Activated CD4-positive, alpha-beta T cell treated with anti-CD3 and anti-CD28 coated beads, Interleukin-2, amount 50 U/mL, for 4 hours (primary cell): ENCODE measurements at places on chromosomes 11 and 22.

DNA sequence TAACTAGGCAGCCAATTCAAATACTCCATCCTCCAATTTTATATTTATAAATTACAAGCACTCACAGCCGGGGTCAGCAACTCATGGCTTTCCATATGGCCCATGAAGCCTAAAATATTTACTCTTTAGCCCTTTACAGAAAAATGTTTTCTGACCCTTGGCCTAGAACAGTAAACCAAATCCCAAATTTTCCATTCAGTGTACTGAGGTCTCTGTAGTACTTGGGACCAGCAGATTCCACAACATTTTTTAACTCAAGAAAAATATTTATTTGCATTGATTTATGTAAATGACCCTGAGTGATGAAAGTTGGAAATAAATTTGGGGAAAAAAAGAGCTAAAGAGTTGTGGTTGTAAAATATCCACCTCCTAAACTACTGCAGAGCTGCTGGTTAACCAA is 82.6 kb downstream of the SLC1A2 start:
- DNase-seq = no peak

GRCh38 chr11:112195951-112196351 is 20.6 kb downstream of the BCO2 start:
- no peak for DNase-seq

DNA sequence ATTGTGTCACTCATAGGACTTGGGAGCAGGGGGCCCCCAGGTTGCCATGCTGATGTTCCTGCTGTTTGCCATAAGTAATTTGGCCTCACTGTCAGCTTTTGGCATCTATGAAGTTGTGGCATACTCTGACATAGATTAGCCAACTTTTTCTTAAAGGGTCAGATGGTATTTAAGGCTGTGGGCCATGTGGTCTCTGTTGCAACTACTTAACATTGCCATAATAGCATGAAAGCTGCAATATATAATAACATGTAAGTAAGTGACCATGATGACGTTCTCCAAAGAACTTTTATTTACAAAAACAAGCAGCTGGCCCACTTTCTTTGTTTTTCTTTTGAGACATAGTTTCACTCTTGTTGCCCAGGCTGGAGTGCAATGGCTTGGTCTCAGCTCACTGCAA is 2.2 kb upstream of the TMEM216 start:
- DNase-seq = no peak

GRCh38 chr11:2870460-2870859 is 15.1 kb downstream of the CDKN1C start:
- DNase-seq = no peak

DNA sequence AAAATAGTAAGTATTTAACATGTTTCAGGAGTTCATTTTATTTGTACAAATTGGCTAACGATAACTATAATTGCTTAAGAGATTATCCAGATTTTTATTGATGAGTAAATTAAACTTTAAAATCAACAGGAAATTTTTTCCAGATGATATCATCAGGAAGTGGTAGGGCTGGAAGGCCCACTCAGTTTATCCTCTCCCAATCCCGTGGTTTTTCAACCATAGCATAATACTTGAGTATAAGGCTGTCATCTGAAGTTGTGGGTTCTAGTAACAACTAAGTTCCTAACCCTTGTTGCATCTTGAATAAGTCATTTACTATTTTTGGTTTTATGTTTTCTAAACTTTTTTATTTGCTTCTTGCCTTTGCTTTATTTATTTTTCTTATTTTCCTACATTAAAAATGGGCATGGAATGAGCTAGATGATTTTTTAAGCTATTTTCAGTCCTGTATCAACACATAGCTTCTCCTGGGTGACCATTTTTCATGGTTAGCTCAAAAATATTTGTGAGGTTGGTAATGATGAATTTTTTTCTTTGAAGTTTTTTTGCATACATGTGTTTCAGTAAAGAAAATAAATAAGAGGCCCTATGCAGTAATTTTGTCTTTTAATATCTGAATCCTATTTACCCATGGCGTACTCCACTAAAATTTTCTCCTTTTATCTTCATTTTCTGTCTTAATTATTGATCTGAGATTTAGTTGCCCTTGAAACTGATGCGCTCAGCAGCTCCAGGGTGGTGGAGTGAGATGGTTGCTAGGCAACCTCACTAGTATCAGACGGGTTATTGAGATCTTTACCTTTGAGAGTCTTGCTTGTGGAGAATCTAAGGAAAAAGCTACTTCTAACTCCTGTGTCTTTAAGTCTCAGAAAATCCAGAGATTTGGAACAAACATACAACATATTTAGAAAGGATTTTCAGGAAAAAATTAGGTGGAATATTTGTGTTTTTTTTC is 452.0 kb upstream of the CCDC179 start:
- DNase-seq = no peak

- DNase-seq = no peak
Measured at GRCh38 chr11:41306431-41306830, 153.0 kb downstream of the LRRC4C start.

DNA sequence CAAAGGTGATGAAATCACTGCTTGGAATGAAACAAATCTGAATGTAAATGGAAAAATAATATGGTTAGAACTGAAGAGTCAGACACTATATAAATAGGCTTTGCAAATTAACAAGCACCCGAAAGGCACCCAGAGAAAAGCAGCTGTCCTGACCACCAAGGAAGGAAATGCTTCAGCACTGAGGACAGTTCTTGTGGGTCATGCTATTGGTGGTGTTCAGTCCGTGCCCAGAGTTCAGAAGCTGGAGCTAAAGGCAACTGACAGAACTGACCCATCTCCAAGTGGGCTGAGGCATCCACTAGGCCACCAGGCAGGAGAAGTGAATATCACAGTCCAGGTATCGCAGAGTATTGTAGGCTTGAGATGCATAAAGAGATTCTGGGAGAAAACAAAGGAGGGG is 208.9 kb downstream of the OPCML start:
- no peak for DNase-seq

- DNase-seq = no peak
Measured at GRCh38 chr22:30185129-30185528, 61.4 kb downstream of the LIF start.

GRCh38 chr22:24330636-24331035 is 60.0 kb downstream of the SPECC1L start:
- DNase-seq = no peak

- no peak for DNase-seq
Measured at GRCh38 chr11:114156131-114156581, 96.6 kb downstream of the ZBTB16 start.

DNA sequence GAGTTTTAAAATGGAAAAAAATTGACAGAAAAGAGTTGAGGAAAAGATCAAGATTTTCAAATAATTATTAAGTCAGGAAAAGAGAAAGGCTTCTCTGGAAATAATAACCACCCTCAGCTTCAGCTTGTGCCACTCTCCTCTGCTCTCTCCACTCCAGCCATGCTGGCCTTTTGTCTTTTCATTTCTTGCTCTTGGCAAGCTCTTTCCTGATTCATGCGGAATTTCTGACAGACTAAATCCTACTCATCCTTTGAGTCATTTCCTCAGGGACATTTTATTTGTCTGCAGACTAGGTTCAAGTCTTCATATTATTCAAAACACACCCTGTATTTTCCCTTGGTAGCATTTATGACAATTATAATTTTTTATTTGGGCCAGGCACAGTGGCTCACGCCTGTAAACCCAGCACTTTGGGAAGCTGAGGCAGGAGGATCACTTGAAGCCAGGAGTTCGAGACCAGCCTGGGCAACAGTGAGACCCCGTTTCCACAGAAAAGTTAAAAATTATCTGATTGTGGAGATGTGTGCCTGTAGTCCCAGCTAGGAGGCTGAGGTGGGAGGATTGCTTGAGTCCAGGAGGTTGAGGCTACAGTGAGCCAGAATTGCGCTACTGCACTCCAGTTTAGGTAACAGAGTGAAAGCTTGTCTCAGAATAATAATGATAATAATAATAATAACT is 7.8 kb upstream of the P4HA3 start:
- DNase-seq = no peak

- no peak for DNase-seq
Measured at GRCh38 chr22:48663297-48663696, 1164.4 kb downstream of the BRD1 start.

DNA sequence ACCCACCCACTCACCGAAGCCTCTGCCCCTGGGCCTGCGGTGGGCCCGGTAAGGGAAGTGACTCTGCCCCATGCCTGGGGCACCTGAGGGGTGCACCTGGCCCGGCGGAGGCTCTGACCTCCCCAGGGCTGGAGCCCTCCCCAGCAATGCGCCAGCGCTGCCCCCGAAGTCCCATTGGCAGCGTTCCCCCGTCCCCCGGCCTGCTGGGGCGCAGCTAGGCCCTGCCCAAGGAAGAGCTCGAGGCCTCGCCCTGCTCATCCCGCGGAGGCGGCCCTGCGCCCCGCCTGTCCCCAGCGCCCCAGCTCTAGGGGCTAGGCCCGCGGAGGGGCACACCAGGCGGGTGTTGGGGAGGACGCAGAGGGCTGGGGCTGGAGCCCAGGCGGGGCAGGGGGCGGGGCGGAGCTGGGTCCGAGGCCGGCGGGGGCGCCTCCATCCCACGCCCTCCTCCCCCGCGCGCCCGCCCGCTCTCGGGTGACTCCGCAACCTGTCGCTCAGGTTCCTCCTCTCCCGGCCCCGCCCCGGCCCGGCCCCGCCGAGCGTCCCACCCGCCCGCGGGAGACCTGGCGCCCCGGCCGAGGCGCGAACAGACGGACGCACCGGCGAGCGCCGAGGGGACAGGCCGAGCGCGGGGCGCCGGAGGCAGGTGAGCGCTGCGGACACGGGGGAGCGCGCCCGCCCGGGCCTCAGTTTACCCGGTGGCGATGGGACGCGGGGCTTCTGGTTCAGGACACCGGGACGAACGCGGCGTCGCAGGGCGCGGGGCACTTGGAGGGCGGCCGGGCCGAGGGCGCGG is at the start of gene EPS8L2:
Gene EPS8L2, plus strand, starts transcription at position 586 of the 793 bp plus-strand sequence. CDS start 3,177 bp downstream, outside the sequence.
- DNase-seq = no peak

DNA sequence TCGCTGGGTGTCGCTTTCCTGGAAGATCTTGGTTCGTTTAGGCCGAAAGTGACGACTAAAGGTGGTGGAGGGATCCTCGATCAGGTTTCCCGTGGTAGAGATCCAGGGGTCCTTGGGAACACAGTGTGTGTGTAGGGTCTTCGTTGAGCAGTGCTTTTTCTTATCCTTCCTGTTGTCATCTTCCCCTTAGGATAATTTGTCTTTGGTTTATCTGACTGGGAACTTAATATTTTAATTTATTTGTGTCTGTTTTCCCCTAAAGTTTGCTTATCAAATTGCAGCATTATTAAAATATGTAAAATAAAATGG is 403 bp downstream of the RBM7 start:
- DNase-seq = no peak

DNA sequence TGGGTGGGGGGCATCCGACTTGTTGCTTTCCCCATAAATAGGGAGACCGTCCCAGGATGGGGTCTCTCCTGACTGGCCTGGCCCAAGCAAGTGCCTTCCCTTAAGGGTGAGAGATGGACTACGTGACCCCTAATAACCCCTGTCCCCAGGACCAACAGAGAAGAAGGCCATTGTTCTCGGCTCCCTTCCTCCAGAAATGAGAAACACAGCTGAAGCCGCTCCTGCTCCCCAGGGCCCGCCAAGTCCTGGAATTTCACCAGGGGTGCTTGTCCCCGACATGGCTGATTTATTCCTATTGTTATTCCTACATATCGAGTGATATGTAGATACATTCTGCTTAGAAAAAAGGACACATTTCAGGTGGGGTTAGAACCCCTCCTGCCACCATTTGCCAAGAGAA is 100.8 kb downstream of the TP53I11 start:
- no peak for DNase-seq

DNA sequence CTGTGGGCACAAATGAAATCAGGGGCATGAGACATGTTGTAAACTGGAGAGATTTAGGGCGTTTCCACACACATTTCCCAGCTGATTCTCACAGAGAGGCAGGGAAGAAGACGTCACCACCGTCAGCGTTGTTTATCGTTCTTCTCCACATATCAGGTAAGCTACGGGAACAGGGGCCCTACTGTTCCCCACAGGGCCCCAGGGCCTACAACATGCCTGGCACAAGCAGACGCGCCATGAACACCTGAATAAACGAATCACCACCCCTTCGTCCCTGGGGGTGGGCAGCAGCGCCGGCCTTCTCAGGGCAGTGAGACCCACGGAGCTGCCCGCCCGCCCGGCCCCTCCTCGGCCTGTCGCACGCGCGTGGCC is 342 bp downstream of the EFCAB6 start:
- no peak for DNase-seq

DNA sequence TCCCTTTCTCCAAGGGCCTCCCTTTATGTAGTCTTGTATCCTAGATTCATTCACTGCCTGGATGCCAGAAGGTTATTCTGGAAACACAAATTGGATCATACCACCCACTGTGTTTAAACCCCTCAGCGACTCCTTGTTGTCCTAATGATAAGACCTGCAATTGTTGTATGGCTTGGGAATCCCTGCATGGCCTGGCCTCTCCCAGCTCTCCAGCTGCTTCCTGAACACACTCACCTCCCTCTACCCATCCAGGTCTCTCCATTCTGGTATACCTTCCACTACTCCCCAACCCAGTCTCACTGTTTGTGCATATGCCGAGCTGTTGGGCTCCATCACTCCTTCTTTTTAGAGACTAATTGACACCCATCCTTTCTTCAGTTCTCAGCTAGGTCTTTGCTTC is 124.3 kb upstream of the ALX4 start:
- no peak for DNase-seq

DNA sequence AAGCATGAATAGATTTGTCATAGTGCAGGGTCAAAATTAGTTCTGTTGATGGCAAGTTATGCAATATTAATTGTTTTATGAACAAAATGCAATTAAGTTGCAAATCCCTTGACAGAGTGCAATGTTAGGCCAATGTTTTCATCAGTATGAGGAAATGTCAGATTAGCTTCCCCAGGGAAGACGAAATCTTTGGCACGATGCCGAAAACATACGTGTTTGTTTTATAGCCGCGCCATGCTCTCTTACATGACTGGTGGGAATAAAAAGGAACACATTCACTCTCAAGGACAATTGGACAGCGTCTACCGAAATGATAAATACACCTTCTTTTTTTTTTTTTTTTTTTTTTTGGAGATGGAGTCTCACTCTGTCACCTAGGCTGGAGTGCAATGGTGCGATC is 27.0 kb downstream of the MFNG start:
- DNase-seq = no peak

DNA sequence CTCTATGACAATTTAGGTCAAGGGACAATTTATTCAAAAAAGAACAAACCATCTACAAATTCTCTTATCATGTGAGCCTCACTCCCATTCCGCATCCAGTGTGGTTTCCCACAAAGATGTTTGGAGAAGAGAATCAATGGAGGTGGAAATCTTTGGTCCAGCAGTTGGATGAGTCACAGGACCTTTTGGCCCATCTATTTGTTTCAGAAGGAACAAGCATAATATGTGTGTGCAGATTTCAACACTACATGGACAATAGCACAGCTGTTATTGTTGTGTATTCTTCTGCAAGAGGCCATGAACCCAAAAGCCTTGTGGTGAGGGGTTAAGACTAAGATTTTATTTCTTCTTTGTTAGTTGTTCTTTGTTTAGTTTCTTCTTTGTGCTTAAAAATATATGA is 61.6 kb downstream of the OR10A6 start:
- DNase-seq = no peak

- no peak for DNase-seq
Measured at GRCh38 chr22:22714600-22715335, 70.4 kb downstream of the GGTLC2 start.

GRCh38 chr11:30344085-30344484 is 21.2 kb downstream of the ARL14EP start:
- DNase-seq = no peak

- DNase-seq = no peak
Measured at GRCh38 chr22:27785831-27786230, 15.7 kb downstream of the MN1 start.
